CD4-positive, alpha-beta T cell treated with Interleukin-2 at 100 ng/mL for 4 hours (primary cell): ENCODE measurements at places on chromosomes 5 and 9.

DNA sequence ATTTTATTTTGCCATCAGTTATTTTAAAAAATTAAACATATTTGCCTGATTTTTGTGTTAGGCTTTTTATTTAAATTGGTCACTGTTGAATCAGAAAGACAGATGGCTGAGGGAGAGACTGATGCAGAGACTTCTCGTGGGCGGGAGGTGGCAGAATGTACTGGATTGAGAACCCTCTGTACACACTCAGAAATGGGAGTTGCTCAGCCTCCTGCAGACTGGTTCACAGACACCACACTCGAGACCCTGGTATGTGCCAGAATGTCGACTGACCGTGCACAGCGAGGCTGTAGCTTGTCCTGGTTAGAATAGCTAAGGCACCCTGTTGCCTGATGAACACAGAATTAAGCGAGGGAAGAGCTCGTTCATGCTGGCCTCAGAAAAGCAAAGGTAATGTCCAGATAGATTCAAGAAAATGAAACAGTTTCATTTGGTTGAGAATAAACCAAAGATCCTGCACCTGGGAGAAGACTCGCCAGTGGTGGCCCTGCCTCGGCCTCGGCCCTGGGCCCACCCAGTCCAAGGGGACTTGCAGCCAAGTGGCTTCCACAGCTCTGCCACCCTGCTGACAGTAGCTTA lies 71.3 kb upstream of the OTULINL start:
- DNase-seq = no peak

DNA sequence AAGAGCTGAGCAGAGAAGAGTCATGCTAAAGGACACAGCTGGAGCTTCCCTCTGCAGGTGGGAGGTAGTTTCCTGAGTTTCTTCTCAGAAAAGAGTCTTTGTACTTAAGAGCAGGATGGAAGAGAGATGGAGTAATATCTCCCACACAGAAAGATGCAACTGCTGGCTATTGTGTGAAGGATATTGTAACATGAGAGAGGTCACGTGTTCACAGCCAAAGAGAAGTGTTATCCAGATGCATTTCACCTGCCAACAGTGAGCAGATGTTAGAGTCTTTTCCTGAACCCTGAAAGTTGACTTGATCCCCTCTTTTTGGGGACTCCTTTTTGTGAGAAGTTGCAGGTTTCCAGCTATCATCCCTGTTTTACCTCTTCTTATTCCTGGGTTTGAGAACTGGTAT lies 14.0 kb upstream of the TRIO start:
- no peak for DNase-seq

DNA sequence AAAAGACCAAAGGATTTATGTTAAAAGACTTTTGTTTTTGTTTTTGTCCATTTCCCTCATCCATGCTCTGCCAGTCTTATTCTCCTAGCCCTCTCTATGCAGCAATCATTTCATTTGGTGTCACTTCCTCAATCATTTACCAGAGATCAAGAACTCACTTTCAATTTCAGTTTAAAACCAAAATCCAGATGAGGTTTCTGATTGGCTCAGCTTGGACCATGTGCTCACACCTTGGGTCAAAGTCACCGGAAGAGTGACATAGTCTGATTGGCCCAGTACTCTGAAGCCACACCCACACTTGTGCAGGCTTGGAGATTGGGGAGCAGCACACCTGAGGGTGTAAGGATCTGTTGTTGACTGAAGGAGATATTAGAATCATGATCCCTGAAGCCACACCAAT lies 79.6 kb downstream of the TLR4 start:
- peak; percentile 57 for DNase-seq

DNA sequence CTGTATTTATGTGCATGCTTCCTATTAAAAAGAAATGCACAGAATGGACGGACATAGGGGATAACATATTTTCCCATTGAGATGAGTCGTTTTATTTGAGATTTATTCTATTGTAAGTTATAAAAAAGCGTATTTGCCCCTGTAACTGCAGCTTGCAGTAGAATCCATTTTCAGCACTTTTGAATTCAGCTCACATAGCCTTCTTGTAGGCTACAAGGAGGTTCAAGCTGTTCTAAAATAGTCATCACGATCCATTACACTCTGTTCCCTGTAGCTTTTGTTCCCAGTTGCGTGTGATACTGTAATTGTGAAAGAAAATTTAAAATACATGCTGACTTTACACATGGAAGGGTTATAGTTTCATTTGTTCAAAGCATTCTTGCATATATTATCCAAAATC lies 40.9 kb upstream of the POC5 start:
- no peak for DNase-seq

- DNase-seq = no peak
Measured at GRCh38 chr5:1971944-1972343, 89.2 kb upstream of the IRX4 start.

- DNase-seq = no peak
Measured at GRCh38 chr5:55724281-55724680, 12.2 kb upstream of the SLC38A9 start.
